ENCODE measurements at places on chromosomes 3 and 15.

DNA sequence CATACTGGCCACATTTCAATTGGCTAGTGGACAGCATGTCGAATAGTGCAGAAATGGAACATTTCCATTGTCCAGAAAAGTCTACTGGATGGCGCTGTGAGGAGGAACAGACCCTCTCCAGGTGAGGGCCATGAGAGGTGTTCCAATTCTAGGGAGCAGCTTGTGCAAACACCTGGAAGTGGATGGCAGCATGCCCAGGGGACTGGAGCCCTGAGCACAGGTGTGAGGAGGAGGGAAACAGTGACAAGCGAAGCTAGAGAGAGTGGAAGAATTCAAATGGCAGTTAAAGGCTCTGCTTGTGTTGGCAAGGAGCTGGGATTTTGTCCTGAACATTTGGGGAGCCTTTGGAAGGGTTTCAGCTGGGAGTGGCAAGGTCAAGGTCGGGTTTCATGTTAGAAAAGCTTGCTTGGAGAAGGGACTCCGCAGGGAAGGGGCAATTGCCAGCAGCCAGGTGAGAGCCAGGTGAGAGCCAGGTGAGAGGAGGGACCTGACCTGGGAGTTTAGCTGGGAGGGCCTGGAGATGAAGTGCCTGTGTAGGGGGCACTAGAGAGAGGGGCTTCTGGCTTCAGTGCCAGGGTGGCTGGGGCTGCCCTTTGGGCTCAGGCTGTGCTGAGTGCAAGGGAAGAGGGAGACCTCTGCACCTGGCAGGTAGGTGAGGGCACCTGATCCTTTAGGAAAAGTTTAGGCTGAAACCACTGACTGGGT lies 93.8 kb downstream of the LINGO1 start:
- DNase-seq, result no peak

DNA sequence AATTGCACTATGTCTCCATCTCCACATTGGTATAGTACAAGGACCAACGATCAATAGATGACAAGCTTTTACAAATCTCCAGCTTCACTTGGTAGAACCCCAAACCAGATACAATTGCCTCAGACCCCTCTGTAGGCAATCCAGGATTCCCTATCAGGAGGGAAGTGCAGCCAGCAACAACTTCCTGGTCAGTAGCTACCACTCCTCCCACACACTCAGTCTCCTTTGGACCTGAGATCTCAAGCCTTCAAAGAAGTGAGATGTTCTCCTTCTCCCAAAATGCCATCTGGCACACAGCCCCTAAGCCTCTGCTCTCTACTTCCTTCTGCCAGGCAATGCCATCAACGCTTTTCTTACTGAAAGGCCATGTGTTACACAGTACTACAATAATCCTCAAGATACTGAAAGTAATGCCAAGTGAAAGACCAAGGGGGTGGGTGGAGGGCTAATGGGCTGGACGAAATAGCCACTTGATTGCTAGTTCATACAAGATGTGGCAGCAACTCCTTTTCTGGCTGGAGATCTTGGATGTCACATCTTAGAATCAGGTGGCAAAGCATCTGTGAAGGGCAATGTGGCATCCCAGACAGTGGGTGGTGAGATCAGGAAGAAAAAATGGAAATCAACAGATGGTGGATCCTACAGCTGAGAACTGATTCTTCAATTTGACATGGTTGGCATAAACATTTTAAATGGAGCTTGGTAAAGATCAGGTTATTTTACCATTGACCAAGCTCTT lies 75.3 kb upstream of the ACP3 start:
- no peak for DNase-seq

DNA sequence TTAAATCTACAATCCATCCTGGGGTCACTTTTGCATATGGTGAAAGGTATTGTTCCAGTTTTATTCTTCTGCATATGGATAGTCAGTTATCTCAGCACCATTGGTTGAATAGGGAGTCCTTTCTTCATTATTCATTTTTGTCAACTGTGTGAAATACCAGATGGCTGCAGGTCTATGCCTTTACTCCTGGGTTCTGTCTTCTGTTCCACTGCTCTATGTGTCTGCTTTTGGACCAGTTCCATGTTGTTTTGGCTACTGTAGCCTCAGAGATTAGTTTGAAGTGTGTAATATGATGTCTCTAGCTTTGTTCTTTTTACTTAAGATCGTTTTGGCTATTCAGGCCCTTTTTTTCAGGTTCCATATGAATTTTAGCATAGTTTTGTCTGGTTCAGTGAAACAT lies 795.8 kb downstream of the OTOL1 start:
- no peak for DNase-seq

DNA sequence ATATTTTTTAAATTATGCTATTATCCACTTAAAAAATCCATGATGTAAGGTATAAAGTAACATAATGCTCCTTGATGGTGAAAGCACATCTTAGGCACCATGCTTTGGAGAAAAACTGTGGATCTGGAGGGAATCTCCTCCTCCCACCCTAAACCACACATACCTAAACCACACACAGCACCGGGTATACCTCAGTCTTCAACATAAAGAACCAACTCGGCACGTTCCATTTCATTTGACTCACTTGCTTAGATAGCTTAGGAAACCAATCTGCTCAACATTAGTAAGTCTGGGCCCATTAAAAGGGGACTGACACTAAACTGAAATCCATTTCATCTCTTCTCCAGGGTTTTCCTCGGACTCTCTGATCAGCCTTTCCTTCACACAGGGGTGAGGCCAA lies 945.7 kb upstream of the CFAP20DC start:
- DNase-seq, result no peak

GRCh38 chr15:47514200-47514652 lies 203.1 kb upstream of the SEMA6D start:
- DNase-seq, result no peak

GRCh38 chr15:45469441-45469840 lies 53.1 kb downstream of the SLC30A4 start:
- no peak for DNase-seq

GRCh38 chr3:143234526-143234925 lies 115.0 kb downstream of the CHST2 start:
- DNase-seq, result no peak

GRCh38 chr15:69606144-69606543 lies 153.5 kb downstream of the RPLP1 start:
- DNase-seq, result no peak

- DNase-seq, result no peak
Observed at GRCh38 chr15:89358435-89358754, 23.8 kb upstream of the POLG start.

GRCh38 chr3:136932978-136933772 lies 24.6 kb upstream of the IL20RB start:
- DNase-seq, result no peak

GRCh38 chr15:70344666-70345065 lies 246.9 kb upstream of the TLE3 start:
- no peak for DNase-seq

DNA sequence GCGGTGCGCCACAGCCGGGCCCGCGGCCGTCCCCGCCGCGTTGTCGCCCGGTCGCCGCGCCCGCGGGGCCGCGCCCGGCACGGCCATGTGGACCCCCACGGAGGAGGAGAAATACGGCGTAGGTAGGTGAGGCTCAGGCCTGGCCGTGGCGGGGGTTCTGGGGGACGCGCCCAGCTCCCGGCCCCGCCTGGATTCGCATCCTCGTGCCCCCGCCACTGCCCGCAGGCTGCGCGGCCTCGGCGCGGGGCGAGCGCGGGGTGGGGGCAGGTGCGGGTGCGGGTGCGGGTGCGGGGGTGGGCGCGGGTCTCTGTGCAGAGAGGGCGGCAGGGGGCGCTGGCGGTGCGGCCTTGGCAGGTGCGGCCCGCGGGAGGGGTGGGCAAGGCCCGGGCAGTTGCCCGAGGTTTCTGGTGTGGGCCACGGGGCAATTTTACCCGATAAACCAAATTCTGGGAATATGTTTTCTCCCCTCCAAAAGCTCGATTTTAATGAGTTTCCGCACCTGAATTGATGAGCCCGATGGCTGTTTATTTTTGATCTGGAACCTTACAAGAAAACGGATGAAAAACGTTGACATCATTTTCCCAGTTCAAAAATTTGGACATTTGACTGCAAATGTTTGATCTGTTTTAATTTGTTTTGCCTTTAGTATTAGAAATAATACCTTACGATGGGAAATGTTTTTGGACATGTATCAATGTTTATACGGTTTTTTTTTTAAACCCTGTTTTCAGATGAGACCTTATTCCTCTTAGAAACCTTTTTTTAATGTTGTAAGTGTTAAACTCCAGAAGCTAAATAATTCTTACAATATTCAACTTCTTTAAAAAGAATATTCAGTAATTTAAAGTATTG lies 678 bp downstream of the DOCK3 start:
- DNase-seq, result peak; percentile 55
